EH (cell line): ENCODE measurements at places on chromosomes 2 and 18.

DNA sequence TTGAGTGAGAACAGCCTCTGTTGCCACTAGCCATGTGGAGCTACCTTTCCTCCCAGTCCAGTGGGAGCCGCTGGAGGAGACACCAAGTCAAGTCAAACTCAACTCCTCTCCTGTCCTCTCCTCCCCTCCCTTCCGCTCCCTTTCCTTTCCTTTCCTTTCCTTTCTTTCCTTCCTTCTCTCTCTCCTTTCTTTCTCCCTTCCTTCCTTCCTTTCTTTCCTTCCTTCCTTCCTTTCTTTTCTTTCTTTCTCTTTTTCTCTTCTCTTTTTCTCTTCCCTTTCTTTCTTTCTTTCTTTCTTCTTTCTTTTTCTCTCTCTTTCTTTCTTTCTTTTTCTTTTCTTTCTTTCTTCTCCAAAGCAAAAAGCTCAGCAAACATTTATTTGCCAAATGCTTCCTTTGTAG, 44.5 kb downstream of the THNSL2 start:
- DNase-seq = no peak

GRCh38 chr2:145108361-145108778, 588.5 kb upstream of the ZEB2 start:
- DNase-seq = peak; percentile 91

GRCh38 chr2:60629801-60630385, 76.4 kb upstream of the BCL11A start:
- no peak for DNase-seq

DNA sequence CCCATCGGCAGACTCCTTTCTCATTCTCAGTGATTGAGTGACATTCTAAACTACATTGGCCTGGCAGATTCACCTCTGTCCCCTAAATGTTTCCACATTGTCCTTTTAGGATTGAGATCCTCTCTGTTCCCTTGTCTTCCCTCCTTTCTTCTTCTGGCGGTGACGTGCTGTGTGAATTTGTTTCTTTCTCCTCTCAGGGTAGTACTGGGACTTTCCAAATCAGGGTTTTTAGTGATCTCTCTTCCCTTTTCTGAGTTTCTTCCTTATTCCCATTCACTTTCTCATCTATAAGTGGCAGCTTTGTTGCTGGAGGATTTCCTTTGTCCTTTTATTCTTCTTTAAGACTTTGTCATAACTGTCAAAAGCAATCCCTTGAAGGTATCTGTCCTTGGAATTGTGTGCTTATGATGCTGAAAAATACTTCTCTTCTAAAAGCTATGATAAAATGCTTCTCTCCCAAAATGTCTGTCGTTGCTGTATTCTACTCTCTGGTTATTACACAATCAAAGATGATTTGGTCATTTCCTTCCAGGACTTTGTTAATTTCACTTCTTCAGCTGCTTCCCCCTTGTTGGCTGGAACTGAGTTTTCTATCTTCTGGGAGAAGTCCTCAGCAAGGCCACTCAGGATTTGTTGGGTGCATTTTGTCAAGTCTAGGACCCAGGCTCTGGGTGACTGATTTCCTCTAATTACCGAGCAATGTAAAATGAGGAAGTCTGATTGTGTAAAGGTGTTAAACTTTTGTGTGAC, 4.9 kb upstream of the IL1B start:
- no peak for DNase-seq

GRCh38 chr2:132623096-132623839, 46.7 kb downstream of the LYPD1 start:
- peak; percentile 82 for DNase-seq
